Small intestine (tissue), 16 donors: ENCODE measurements at places on chromosomes 1 and 21. TPM values are rescaled to one million over a fixed set of nuclear protein-coding genes. Genes with fewer than 3 reads are reported as not detected.
A peak's percentile ranks its signal among the peaks of the same experiment; 100 is the strongest.

GRCh38 chr1:19096036-19096833, 113.8 kb downstream of the UBR4 start:
- H3K27me3 ChIP-seq: no peaks in the 10 kb centered on the region
- H3K4me3 ChIP-seq: no peak overlapping the region
- no peak overlapping the region for H3K27ac ChIP-seq

The MEX3A gene
- 1.5 TPM for polyA plus RNA-seq

- no peaks in the 10 kb centered on the region for H3K4me1 ChIP-seq
- no peak overlapping the region for H3K27ac ChIP-seq
- no peak for DNase-seq
- H3K4me3 ChIP-seq: no peak overlapping the region
- H3K36me3 ChIP-seq: no peaks in the 10 kb centered on the region
- H3K27me3 ChIP-seq: no peaks in the 10 kb centered on the region
Observed at GRCh38 chr1:217249857-217250256, 381.0 kb downstream of the GPATCH2 start.

- no peak overlapping the region for H3K27ac ChIP-seq
- H3K4me1 ChIP-seq: no peaks in the 10 kb centered on the region
- no peaks in the 10 kb centered on the region for H3K36me3 ChIP-seq
- DNase-seq: no peak
- no peak overlapping the region for H3K4me3 ChIP-seq
Observed at GRCh38 chr21:30268608-30269197, 14.0 kb downstream of the KRTAP24-1 start.

DNA sequence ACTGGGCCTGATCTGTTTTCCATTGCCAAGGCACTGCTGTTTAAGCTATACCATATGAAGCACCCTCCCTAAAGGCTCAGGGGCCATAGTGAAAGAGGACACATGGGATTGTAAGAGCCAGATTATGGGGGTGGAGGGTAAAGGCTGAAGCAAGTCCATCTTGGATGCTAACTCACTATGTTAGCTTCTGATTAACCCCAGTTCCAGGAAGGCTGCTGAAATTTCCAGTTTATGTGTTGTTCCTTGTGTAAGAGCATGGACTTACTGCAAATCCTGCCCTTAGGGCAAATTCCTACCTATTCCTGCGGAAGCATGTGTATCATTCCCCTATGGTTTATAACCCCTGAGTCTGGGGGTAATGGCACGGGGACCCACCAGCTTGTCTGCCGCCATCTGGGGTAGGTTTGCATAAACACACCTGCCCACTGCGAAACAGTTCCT, 91.8 kb upstream of the SERBP1 start:
- peak; percentile 89 for DNase-seq
- no peaks in the 10 kb centered on the region for H3K36me3 ChIP-seq
- no peaks in the 10 kb centered on the region for H3K4me1 ChIP-seq
- H3K27ac ChIP-seq: no peak overlapping the region
